K562 (cell line): ENCODE measurements at places on chromosomes 4 and X.
A peak's percentile ranks its signal among the peaks of the same experiment; 100 is the strongest.

DNA sequence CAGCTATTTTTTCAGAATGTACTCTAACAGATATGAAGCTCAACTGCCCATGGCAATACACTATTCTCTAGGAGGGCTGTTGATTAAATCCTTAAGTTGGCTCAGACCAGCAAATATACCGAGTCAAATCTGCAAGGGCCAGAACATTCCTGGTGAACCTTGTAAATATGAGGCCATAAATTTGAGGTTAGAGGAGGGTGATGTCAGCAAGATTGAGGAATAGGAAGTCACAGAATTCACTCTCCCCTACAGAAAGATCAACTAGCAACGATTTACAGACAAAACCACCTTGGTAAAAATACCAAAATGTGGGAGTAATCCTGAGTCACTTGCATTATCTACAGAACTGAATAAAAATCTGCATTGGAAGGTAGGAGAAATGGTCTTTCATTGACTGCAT lies 399.3 kb downstream of the GPM6A start:
- DNase-seq: no peak

DNA sequence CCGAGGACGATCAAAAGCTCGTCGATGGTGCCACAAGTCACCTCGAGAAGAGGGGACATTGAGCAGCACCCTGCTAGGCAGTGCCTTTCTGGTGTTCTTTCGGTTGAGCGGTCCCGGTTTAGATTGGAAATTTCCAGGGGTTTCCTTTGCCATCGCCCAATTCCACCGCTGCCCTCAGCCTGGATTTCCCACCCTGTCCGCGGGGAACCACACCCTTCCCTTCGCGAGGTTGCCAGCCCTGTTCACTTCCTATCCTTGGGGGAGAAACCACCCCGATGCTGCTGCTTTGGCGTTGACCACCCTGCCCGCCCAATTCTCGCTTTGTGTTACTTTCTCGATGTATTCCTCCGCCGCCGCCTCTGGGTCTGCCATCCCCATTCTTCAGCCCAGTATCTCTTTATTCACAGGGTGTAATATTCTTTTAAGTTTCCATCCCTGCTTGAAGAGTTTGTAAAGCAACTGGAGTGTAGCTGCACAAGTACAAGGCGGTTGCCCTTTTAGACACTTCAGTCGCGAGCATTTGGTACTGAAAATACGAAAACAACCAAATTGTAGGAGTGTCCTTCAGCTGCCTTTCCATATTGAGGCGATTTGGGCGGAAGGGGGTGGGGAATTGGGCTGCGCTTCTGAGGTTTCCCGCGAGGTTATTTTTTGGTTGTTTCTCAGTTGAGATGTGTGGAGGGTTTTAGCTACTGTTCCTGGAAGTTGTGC lies 1.1 kb downstream of the OGT start:
- peak; percentile 59 for DNase-seq

DNA sequence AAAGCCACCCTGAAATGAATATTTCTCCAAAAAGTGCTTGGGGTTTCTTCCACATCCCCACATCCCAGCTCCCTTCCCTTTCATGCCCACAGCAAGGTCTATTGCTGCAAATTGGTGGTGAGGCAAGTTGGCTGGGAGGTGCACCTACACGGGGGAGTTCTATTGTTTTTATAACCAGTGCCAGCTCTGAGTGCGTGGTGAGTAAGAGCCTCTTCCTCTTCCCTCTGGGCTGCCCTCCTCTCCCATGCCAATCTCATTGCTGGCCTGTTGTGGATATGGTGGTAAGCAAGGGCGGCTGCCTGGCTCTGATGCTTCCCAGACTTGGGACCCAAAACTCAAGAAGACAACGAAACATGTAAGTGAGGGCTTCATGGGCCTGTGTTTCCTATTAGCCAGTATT lies 204.3 kb downstream of the SHROOM3 start:
- no peak for DNase-seq

DNA sequence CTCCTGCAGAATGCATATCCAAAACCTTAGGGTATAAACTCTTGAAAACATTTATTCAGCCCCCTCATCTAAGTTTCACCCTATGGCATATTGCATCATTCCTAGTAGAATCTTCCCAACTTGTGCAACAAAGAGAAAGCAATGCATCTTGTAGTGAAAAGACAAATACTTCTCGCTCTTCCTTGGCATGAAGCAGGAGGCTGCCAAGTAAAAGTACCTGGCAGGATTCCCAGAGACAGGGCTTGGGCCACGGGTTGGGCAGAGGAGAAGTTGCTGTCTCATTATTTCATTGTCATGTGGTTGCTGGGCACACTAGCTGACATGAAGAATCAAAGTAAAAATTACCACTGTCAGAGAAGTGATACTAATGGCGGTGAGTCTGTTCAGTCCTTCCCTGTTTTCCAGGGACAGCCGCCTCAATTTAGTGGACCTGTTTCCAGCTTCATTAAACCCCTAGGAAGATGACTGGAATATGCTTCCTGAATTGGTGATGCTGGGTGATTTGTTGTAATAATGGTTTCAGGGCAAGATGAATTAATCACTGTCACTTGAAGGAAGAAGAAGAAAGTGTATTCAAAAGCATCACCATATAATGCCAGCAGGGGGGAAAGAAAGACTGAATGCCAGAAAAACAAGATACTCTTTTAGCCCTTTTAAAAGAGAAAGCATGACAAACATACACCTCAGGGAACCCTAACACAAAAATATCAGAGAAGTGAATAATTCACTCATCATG lies 380.5 kb upstream of the IGFBP7 start:
- no peak for DNase-seq

DNA sequence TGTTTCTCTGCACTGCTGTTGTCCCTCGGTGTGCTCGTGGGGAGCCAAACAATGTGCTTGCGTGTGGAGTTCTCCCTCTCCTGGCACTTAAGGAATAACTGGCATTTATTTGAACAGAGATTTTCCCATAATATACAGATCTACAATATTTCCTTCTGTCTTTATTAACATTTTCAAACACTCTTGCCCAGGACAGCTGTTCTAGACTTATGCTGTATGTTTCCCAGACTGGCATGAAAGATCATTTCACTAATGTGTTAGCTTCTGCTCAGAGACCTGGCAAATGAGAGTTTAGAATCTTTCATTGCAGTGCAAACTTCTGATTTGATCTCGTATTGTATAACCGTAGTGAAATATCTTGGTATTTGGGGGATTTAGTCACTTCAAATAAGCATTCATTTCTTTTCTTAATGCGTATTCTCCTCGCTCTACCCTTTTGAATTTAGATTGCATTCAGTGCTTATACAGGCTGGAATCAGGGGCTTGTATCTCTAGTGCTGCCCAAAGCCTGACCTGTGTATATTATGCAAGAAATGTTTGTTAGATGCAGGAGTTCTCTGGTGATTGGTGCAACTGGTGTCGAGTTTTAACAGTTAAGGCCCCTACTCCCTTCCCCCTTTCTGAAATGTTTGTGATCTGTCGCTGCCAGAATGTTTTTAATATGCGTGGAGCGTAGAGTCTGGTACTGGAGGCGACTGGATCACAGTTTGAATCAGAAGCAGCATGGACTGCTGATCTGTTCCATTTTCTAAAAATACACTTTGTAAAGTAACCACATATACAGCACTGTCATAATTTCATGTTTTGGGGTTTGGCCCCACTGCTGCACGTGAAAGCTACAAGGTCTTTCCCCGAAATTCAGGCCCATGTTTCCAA lies 326.3 kb downstream of the ARHGAP10 start:
- no peak for DNase-seq

- DNase-seq: no peak
These were observed 562.0 kb upstream of the AADAT start for GRCh38 chr4:170651786-170652185.

DNA sequence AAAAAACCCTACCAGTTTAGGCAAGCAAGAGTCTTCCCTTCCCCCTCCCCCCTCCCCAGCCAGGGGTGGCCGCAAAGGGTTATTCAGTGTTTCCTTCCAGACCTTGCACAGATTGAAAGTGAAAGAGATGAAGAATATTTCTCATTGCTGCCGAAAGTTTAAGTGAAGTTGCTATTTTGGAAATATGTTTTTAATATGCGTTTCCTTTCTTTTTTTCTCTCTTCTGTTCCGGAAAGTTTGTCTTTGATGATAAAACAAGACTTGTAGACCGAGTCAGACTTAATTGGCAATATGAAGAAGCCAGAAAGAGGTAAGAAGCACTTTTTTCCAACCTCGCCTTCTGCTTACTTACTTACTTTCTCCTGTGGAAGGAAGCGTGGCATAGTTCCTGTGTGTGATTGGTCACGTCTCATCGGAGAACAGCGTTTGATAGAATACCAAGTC lies 58.5 kb upstream of the CLCN4 start:
- no peak for DNase-seq

- DNase-seq: no peak
These were observed 145.6 kb upstream of the RBPJ start for GRCh38 chr4:26175006-26175786.

GRCh38 chrX:15948318-15948660 lies 93.7 kb upstream of the AP1S2 start:
- no peak for DNase-seq

DNA sequence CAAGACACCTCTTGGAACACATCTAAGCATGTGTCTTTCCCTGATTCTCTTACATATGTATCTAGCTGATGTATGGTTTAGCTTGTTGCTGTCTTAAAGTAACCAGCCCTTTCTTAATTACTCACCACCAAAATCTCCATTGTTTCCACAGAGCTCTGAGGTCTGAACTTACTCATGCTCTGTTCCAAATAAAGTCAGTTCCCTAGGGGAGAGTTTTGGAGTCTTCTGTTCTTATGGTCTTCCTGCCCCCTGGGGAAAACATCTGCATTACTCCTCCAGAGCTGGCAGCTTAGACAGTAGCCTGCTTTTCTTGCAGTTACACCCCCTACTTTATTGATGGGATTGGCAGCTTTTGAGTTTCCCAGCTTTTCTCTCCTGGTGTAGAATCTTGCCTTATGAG lies 125.8 kb downstream of the EDA start:
- DNase-seq: no peak

- no peak for DNase-seq
These were observed 152.5 kb upstream of the SPRY1 start for GRCh38 chr4:123244137-123244536.

DNA sequence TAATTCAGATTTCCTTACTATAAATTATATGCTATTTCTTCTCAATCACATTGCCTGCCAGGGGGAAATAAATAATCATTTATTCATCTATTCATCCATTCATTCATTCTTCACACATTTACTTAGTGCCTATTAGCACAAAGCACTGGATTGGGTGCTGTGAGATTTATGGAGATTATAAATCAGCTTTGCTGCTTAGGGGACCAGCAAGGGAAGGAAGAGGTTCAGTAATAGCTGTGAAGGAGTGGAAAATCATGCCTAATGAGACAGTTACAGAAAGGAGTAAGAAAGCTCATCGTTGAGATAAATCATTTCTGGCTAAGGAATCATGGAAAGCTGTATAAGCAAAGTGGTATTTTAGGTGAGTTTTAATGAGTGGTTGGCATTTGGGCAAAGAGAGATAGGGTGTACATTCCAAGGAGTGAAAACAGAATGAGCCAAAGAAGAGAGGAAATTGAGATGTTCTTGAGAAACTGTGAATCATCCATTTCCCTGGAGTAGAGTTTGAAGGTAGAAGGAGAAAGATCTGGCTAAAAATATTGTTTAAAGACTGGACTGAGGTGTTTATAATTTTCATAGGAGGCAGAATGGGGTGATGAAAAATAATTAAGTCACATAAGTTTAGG lies 9.6 kb downstream of the ARSJ start:
- DNase-seq: no peak

DNA sequence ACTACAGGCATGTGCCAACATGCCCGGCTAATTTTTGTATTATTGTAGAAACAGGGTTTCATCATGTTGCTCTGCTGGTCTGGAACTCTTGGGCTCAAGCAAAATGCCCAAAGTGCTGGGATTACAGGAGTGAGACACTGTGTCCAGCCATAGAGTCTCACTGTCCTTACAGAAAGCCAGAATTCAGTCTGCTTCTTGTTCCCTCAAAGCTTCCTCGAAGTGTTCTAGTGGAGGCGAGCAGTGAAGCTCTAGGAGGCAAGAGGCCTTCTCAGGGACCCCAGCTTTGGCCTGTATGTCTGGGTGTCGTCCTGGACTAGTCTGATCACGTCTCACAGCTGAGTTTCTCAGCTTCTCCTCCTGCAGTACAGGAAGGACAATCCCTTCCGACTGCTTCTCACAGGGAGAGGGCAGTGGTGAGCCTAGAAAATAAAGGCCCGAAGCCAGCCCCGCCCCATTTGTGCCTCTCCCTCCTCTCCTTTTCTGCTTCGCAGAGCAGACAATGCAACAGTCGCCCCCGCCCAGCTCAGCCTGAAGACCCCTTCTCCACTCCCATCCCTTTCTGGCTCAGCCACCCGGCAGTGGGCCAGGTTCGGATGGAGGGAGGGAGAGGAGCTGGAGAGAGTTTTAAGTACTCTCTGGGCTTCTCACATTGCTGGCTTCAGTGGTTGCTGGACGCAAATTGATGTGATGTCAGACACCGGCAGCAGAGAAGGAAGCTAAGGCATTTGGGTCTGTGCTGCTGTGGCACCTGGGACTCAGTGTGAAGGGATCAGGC lies 11.1 kb upstream of the FAM3A start:
- peak; percentile 86 for DNase-seq

- no peak for DNase-seq
These were observed 1.7 kb upstream of the CCDC110 start for GRCh38 chr4:185473247-185473646.

GRCh38 chr4:40838742-40839141 lies 89.0 kb downstream of the NSUN7 start:
- DNase-seq: no peak

DNA sequence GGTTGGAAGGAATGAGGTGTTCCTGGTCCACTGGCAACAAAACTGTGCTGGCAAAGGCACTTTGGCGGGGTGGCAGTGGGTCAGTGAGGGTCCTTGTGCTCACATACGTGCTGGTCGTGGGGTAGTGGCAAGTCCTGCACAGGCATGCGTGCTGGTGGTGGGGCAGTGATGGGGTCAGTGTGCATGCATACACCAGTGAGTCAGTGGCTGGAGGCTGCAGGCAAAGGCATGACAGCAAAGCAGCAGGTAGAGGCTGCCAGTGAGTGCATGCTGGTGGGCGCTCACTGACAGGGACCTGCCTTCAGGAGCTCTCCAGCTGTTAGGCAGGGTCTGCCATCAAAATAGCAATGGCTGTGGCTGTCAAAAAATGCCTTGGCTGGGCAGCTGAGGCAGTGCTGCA lies 42.1 kb downstream of the TMPRSS11E start:
- DNase-seq: no peak

GRCh38 chrX:41604766-41605543 lies 83.8 kb upstream of the GPR34 start:
- DNase-seq: no peak

GRCh38 chr4:20127626-20128025 lies 124.1 kb upstream of the SLIT2 start:
- DNase-seq: no peak

DNA sequence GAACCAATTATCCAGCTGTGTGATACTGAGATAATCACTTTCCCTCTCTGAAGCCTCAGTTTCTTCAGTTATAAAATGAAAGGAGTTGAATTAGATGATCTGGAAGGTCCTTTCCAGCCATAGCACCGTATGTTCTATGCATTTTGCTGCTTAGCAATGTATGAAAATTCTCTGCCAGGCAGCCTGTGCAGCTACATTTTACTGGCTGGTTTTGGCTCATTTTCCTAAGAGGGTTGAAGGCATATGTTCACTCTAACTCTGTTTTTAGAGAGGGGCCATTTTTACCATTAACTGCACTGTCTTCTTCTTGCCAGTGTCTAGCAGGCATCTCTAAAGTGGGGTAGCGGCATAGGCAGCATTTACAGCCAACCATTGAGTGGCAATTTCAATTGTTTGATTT lies 26.1 kb downstream of the TRPC5 start:
- no peak for DNase-seq
